ENCODE measurements at places on chromosomes 6 and 20.
A peak's percentile ranks its signal among the peaks of the same experiment; 100 is the strongest.

- peak; percentile 61 for DNase-seq
Observed at GRCh38 chr6:42766163-42766670, 15.6 kb upstream of the BICRAL start.

DNA sequence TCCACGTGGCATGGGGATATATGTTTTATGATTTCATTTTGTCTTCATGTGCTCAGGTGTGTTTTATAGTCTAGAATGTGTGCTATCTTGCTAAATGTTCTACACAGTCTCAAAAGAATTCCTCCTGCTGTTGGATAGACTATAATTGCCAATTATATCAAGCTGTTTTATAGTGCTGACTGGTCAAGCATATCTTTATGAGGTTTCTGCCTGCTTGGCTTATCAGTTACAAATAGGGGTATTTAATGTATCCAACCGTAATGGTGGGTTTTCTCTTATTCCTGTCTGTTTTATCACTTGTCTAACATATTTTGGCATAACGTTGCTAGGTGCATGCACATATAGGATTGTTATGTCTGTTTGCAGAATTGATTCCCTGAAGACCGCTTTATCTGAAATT lies 201.3 kb downstream of the EYS start:
- no peak for DNase-seq

DNA sequence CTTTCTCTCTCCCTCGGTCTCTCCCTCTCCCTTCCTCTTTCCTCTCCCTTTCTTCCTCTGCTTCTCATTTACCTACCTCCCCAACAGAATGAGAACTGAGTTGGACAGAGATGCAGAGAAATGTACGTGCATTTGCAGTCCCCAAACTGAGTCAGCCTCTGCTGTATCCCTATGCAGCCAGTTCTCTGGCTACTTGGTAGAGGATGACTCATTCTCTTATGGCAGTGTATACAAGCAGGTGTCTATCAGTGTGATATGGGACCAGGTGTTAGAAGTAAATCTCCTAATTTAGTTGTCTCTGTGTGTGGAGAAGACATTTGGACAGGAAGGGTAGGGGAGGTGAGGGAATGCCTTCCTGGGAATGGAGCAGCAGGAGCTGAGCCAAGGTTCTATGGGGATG lies 470.8 kb downstream of the CD109 start:
- no peak for DNase-seq

GRCh38 chr20:45016089-45016671 lies 49.9 kb downstream of the STK4 start:
- peak; percentile 46 for DNase-seq

DNA sequence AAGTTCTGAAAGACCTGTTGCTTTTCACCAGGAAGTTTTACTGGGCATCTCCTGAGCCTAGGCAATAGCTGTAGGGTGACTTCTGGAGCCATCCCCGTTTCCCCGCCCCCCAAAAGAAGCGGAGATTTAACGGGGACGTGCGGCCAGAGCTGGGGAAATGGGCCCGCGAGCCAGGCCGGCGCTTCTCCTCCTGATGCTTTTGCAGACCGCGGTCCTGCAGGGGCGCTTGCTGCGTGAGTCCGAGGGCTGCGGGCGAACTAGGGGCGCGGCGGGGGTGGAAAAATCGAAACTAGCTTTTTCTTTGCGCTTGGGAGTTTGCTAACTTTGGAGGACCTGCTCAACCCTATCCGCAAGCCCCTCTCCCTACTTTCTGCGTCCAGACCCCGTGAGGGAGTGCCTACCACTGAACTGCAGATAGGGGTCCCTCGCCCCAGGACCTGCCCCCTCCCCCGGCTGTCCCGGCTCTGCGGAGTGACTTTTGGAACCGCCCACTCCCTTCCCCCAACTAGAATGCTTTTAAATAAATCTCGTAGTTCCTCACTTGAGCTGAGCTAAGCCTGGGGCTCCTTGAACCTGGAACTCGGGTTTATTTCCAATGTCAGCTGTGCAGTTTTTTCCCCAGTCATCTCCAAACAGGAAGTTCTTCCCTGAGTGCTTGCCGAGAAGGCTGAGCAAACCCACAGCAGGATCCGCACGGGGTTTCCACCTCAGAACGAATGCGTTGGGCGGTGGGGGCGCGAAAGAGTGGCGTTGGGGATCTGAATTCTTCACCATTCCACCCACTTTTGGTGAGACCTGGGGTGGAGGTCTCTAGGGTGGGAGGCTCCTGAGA lies at the start of gene HFE:
HFE (plus strand) TSS at position 146 of the 832 bp plus-strand sequence; CDS start at position 158, 12 bp downstream.
- peak; percentile 68 for DNase-seq

- no peak for DNase-seq
Observed at GRCh38 chr20:35942243-35942642, 12.1 kb downstream of the SCAND1 start.

- no peak for DNase-seq
Observed at GRCh38 chr6:25441663-25442270, 162.6 kb downstream of the CARMIL1 start.

GRCh38 chr6:21780141-21780540 lies 186.6 kb downstream of the SOX4 start:
- peak; percentile 29 for DNase-seq

- DNase-seq = peak; percentile 5
Observed at GRCh38 chr6:119348096-119348747, 1.3 kb downstream of the MAN1A1 start.

- DNase-seq = no peak
Observed at GRCh38 chr20:60629206-60629605, 622.9 kb upstream of the CDH4 start.

- no peak for DNase-seq
Observed at GRCh38 chr20:45581702-45582101, 2.6 kb upstream of the WFDC8 start.

- DNase-seq = no peak
Observed at GRCh38 chr6:17202526-17202925, 78.6 kb upstream of the RBM24 start.

- DNase-seq = no peak
Observed at GRCh38 chr6:166400181-166400580, 17.4 kb upstream of the MPC1 start.

DNA sequence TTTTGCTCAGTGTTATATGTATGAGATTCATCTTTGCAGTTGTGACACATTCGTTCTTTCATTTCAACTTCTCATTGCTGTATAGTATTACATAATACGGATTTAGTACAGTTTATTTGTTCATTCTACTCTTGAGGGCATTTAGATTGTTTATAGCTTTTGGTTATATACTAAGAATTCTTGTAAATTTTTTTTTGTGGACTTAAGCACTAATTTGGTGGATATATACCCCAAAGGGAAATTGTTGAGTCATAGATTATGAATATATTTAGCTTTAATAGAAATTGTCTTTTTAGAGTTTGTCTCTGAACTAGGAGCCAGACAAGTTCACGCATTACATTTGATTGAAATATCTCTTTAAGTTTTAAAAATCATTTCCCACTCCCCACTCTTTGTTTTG lies 79.6 kb downstream of the DNAH8 start:
- DNase-seq = no peak

GRCh38 chr6:148455674-148456558 lies 113.3 kb downstream of the SASH1 start:
- no peak for DNase-seq

GRCh38 chr20:51312480-51312783 lies 230.1 kb downstream of the NFATC2 start:
- no peak for DNase-seq

DNA sequence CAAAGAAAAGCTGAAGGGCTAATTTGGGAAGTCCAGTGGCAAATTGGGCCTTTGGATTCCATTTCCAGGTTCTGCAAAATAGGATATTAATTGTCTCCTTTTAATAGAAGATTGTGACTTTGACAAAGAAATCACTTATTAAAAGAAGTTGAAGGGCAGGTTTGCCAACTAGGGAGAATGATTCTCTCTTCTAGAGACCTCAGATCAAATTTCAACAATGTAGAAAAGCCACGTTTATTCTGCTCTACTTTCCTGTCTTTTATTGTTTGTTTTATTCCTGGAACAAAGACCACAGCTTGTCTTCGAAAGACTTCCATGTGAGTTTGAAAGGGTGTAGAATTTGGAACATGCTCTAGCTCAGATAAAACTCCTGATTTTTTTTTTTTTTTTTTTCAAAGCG lies 65.5 kb upstream of the PRL start:
- DNase-seq = no peak

DNA sequence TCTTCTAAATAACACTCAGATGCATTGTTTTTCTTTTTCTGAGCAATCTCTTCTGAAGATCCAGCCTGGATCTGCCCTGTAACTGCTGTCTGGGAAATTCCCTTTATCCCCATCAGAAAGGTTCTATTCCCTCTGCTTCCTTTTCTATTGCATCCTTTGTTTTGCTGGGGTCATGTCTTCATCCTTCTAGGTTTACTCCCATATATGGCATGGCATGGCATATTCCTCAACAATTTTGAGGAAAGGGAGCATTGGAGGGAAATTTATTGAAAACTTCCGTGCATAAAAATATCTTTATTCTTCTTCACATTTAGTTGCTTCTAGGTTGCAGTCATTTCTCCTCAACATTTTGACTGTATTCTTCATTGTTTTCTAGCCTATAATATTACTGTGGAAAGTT lies 47.2 kb downstream of the ADGRF1 start:
- no peak for DNase-seq
